ENCODE measurements at places on chromosomes 6 and 20.

GRCh38 chr20:10667077-10667401, 6.8 kb downstream of the JAG1 start:
- no peak for DNase-seq

DNA sequence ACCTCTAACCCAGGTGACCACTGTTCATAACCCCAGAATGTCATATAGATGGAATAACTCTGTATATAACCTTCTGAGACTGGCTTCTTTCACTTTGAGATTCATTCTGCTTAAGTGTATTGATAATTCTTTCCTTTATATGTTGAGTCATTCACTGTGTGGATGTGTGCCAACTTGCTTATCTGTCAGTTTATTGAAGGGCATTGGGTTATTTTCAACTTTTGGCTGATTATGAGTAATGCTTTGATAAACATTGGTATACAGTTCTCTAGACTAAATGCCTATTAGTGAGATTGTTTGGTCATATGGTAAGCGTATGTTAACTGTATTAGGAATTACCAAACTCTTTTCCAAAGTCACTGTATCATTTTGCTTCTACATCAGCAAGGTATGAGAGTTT, 453.4 kb upstream of the SPTLC3 start:
- DNase-seq, result no peak

- DNase-seq, result no peak
Measured at GRCh38 chr20:10971096-10971495, 297.3 kb upstream of the JAG1 start.

- no peak for DNase-seq
Measured at GRCh38 chr20:51497542-51498467, 44.7 kb downstream of the NFATC2 start.

- no peak for DNase-seq
Measured at GRCh38 chr20:54040531-54040930, 29.9 kb downstream of the BCAS1 start.

GRCh38 chr20:20020908-20021307, 3.7 kb downstream of the NAA20 start:
- DNase-seq, result no peak

- DNase-seq, result no peak
Measured at GRCh38 chr6:37319856-37320480, 33.8 kb upstream of the RNF8 start.

- no peak for DNase-seq
Measured at GRCh38 chr6:41515995-41516394, 30.2 kb upstream of the FOXP4 start.

DNA sequence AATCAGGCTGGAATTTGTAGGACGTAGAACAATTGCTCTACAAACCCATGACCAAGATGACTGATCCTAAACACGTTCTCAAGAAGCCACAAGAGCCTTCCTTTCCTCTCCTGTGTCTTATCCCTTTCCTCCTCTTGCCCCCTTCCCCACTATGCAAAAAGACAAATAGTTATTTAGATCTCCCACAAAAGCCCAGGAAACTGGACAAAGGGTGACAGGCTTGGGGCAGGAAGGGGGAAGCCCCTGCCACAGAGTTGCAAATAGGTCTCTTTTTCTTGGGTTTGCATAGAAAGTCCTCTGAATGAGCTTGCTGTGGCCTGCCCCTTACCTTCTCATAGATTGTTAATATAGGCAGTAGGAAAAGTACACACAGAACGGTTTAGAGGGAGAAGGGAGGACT, 377.1 kb upstream of the BTBD3 start:
- no peak for DNase-seq

DNA sequence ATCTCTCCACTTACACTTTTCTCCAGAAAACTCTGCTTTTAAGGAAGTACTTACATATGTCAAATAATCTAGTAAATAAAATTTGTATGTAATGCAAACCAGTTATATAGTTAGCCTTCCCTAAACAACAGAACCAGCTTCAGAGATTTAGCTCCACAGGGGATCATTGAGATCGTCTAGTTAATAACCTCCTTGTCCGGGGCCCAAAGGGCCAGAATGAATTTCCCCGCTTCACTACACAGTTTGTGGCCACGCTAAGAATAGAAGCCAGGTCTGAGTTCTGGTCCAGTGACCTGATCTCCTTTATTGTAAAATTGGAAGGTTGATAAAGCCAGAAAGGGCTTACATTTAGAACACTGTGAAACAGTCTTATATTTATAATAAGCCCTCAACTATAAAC, 245.2 kb downstream of the TPBG start:
- no peak for DNase-seq

DNA sequence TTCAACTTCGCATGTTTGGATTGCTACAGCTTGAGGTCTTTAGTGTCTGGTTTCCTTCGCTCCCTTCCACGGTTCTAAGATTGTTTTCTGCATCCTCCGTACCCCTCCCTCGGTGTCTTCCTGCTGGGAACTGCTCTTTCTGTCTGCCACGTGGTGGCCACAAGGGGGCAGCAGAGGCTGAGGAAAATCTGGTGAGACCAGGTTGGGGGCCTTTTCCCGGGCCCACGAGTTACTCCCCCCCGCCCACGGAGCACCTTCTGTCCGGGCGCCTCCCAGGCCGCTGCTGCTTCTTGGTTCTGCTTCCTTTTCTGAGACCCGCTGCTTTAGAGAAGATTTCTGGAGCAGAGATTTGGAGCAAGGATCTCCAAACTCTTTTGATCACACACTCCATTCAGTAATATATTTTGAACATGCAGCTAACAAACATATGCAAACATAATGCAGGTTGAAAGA, 21.1 kb upstream of the NOTCH4 start:
- peak; percentile 44 for DNase-seq

DNA sequence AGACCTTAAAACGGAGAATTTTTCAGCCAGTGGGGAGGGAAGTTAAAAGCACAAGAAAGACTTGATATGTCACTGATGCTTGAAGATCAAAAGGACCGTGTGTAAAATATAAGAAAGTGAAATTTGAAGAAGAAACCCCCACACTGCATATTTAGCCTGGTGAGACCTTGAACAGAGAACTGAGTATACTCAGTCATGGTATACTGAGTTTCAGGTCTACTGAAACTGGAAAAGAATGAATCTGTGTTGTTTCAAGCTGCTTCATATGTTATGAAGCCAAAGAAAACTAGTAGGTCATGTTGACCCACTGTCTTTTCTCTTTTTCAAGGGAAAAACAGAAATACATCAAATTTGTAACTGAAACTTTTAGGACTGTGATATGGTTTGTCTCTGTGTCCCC, 443.8 kb upstream of the GJE1 start:
- DNase-seq, result no peak

DNA sequence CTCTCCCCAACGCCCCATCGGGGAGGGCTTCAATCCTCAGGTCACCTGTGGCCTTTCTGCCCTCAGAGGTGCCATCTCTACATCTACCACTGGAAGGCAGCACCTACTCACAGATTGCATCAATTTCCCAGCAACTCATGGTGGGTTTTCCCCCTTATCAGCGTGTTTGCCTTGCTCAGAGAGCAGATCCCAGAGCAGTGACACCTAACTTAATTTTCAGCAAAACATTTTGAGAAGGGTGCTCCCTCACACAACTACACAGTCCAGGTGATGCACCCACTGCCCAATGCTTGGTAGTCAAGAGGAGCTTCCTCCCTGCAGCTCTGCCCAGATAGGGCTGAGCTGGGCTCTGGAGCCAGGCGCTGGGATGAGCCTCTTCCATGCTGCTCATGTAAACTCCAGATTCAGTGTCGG, 48.2 kb downstream of the PLG start:
- DNase-seq, result no peak

DNA sequence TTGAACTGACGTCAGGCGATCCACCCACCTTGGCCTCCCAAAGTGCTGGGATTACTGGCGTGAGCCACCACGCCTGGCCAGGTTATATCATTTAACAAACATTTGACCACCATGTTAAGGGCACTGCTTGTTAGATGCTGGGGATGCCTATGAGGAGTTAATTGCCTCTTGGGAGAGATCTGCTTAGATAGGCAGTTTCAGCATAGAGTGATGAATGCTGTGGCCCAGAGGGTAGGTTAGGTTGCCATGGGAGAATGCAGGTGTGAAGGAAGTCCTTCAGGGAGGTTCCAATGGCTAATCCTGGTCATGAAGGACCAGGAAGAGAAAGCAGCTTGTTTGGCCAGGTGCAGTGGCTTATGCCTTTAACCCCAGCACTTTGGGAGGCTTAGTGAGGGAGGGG, 17.0 kb downstream of the PHF20 start:
- no peak for DNase-seq

GRCh38 chr6:17589406-17590096, 10.6 kb upstream of the FAM8A1 start:
- DNase-seq, result no peak

DNA sequence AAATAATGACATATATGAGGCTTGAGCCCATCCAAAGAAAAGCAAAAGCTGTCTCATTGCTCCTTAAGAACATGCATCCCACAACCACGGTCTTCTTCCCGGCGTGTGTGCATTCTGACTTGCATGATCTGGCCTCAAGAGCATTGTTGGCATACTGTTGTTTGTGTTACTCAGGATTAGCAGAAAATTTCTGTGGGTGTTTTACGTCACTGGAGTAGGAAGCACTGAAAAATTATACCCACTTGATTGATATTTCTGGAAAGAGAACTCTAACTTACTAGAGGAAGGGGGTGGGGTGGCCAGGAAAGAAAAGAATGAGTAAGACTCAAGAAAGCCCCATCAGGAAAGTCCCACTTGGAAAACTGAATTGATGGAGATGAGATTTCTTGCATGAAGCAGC, 326.2 kb upstream of the PRDM1 start:
- no peak for DNase-seq

DNA sequence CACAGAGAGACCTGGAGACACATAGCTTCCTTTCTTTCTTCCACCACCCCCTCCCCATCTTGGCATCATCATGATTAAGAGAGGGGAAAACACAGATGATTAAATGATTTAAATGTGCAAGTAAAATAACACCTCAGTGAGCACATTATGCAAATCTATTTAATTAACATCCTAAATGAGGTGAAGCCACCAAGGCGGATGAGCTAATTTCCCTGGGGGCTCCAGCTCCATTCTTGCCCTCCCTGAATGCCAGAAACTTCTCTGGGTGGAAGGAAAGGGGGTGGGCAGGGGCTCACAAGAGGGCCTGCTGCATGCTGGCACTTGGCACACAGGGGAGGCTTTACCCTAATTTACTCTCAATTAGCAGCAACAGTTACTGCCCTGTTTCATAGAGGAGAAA, 32.5 kb upstream of the TGM2 start:
- DNase-seq, result no peak

- DNase-seq, result no peak
Measured at GRCh38 chr6:159110013-159110412, 59.2 kb upstream of the FNDC1 start.

DNA sequence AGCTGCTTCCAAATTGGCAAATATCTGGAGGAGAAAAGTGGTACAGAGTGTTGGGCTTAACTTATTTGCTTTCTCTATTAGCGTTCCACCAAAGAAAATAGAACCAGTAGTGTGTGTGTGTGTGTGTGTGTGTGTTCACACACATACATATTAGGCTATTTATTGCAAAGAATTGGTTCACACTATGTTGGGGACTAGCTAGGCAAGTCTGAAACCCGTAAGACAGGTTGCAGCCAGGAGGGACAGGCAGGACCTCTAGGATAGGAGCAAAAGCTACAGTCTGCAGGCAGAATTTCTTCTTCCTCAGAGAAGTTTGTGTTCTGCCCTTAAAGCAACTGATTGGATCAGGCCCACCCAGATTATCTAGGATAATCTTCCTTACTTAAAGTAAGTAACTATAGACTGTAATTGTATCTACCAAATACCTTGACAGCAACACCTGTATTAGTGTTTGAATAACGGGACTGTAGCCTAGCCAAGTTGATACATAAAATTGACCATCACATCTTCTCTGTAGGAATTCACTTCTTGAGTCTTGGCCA, 12.8 kb downstream of the KCTD20 start:
- DNase-seq, result no peak

DNA sequence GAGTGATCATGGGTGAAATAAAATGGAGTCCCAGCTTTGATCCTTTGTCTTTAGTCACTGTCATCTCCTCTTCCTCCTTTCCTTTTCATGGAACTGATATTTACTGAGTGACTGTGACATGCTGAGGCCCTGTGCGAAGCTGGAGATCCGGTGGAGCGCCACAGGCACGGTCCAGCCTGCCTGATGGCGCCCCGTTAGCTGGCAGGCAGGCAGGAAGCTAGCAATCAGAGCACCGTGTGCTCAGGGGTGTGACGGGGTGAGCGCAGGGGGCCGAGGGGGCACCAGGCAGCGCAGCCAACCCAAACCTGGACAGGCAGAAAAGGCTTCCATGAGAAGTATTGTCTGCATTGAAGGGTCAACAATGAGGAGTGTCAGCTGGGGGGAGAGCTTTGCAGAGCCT, 100.2 kb upstream of the AKAP12 start:
- no peak for DNase-seq

GRCh38 chr6:170475118-170475517, 78.0 kb downstream of the PSMB1 start:
- no peak for DNase-seq

- no peak for DNase-seq
Measured at GRCh38 chr6:144283646-144284477, 1.3 kb upstream of the UTRN start.

DNA sequence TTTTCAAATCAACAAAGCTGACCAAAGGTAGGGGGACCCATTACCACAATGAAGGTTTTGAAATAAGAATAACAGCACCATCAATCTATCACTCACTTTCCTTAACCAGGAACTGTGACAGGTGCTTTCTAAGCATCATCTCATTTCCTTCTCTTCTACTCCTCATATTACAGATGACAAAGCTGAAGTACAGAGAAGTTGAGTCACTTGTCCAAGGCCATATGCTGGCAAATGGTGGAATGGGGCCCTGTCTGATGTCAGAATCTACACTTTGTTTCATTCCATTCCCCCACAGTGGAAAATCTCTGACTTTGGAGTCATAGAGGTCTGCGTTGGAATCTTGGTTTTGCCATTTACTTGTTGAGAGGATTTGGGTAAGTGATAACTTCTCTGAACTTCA, 222.5 kb upstream of the LRFN2 start:
- no peak for DNase-seq

- no peak for DNase-seq
Measured at GRCh38 chr20:41293269-41294037, 24.1 kb downstream of the ZHX3 start.

DNA sequence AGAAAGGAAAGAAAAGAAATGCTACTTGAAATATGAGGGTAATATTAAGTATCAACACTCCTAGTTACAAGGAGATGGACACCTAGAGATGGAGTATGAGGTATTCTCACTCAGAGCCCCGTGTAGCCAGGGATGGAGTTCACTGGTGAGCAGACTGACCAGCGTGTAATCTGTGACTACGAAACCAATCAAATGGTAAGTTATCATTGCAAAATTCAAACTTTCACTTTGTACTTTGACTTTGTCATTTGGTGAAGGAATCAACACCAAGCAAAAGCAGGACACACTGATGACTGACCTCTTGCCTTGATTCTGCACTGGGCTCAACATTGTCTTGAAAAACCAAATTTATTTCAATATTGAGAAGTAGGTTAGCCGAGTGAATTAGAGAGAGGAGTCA, 51.8 kb downstream of the DCDC2 start:
- DNase-seq, result no peak

GRCh38 chr6:91276315-91276714, 689.4 kb upstream of the MAP3K7 start:
- DNase-seq, result no peak

GRCh38 chr6:14086701-14087100, 30.9 kb upstream of the CD83 start:
- no peak for DNase-seq

- DNase-seq, result no peak
Measured at GRCh38 chr6:109420751-109421150, 19.7 kb downstream of the PPIL6 start.

GRCh38 chr20:56422824-56423189, 10.7 kb downstream of the CASS4 start:
- no peak for DNase-seq

Measured in stimulated activated CD8-positive, alpha-beta memory T cell treated with anti-CD3 and anti-CD28 coated beads, Interleukin-4, amount 100 ng/mL, for 1 hour (primary cell).